ENCODE measurements at places on chromosomes 2 and 18. TPM values are rescaled to one million over a fixed set of nuclear protein-coding genes. Genes with fewer than 3 reads are reported as not detected.

GRCh38 chr2:231263118-231263831, 64.8 kb downstream of the ARMC9 start:
- no peaks in the 10 kb centered on the region for H3K4me1 ChIP-seq
- no peak overlapping the region for H3K27ac ChIP-seq
- H3K4me3 ChIP-seq: no peak overlapping the region

DNA sequence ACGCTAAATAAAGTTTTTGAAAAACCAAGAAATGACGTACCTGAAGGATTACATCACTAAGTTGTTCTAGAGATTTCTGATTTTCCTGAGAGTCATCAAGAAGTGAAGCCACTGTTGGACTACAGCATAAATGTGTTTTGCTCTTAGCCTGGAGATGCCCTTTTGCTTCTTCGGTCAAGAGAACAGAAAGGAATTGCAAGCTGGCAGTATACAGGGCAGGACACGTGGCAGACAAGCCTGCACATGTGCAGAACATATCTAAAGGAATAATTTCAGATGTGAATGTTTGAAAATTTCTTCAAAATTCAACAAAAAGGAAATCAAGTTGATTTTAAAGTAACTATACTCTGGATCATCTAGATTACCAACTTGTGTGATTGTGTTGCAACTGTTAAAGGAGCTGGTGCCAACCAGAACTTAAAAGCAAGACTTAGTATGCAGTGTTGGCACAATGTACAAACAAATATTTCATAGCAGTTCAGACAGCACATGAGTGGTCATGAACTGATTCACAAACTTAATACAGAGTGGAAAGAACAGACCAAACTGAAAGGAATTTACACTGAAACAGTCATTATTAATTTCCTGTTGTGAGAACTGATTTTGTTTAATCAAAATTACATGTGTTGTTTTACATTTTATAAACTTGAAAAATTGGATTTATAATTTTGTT, 100.4 kb upstream of the CD226 start:
- H3K4me1 ChIP-seq: no peaks in the 10 kb centered on the region
- H3K36me3 ChIP-seq: no peaks in the 10 kb centered on the region
- no peaks in the 10 kb centered on the region for H3K27me3 ChIP-seq
- no peak overlapping the region for H3K4me3 ChIP-seq
- DNase-seq: no peak

Gene HOXD3
- total RNA-seq: 1.5 TPM

Gene SH3BP4
- 29.9 TPM for total RNA-seq

GRCh38 chr18:28522236-28522635, 345.3 kb upstream of the CDH2 start:
- no peak overlapping the region for H3K4me3 ChIP-seq
- no peaks in the 10 kb centered on the region for H3K27me3 ChIP-seq
- no peaks in the 10 kb centered on the region for H3K36me3 ChIP-seq
- no peak for DNase-seq
- H3K27ac ChIP-seq: no peak overlapping the region

DNA sequence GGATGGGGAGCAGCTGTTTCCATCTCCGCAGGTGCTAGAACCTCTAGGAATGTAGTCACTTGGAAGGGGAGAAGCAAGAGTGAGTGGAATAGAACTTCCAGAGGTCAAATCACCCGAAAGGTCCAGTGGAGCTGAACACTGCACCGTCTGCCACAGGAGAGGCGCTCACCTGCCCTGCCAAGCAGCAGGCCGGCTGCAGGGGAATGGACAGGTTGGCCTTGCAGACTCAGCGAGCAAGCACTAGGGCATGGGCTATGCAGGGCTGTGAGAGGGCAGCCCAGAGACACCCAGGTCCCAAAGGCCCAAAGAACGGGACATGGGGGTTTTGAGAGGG, 214.2 kb downstream of the TNS1 start:
- no peak for DNase-seq
- H3K36me3 ChIP-seq: no peaks in the 10 kb centered on the region
- no peaks in the 10 kb centered on the region for H3K4me1 ChIP-seq
- H3K27ac ChIP-seq: no peak overlapping the region
- no peaks in the 10 kb centered on the region for H3K27me3 ChIP-seq

DNA sequence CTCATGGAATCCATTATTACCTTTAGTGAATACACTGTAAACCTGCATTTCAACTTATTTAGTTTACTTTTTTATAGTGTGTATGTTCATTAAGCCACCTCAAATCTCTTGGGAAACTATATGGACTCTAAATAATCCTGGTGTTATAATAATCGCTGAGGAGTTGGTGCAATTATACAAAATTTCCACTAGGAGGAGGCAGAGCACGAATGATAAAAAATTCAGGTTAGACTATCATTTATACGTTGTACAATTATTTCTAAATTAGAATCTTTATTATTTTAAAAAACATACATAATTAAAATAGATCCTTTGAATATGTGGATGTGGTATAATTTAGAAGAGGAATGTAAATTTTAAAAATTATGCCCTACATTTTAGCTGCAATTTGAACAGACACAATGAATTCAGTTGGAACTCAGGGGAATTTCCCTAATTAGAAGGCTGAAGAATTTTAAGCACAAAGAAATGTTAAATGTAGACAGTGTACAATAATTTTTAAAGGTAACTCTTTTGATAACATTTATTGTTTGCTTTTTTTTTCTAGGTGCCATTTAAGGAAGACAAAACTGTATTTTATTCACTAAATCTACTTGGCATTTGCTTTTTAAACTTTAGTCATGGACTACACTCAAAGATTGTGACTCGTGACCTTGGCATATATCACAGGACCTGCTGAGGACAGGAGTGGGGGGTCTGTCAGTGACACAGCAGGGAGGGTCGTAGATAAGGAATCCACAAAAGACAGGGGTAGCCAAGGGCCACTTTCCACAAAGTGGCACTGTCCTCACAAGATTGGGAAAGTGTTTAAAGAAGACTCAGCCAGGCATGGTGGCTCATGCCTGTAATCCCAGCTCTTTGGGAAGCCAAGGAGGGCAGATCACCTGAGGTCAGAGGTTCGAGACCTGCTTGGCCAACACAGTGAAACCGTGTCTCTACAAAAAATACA, 45.5 kb downstream of the RAB12 start:
- DNase-seq: no peak
- no peaks in the 10 kb centered on the region for H3K4me1 ChIP-seq
- H3K4me3 ChIP-seq: no peak overlapping the region
- H3K27me3 ChIP-seq: no peaks in the 10 kb centered on the region

Gene UGT1A4
- total RNA-seq: 0.79 TPM

Gene EFR3B
- total RNA-seq: 14.5 TPM

- no peak overlapping the region for H3K4me3 ChIP-seq
- DNase-seq: no peak
- H3K4me1 ChIP-seq: peaks cover 16% of the 10 kb centered on the region
- H3K27me3 ChIP-seq: no peaks in the 10 kb centered on the region
- H3K27ac ChIP-seq: no peak overlapping the region
Measured at GRCh38 chr2:182977463-182977862, 60.8 kb downstream of the NCKAP1 start.

GRCh38 chr2:2570871-2571270, 239.8 kb upstream of the MYT1L start:
- DNase-seq: no peak
- no peak overlapping the region for H3K4me3 ChIP-seq
- no peaks in the 10 kb centered on the region for H3K27me3 ChIP-seq
- no peaks in the 10 kb centered on the region for H3K4me1 ChIP-seq
- H3K27ac ChIP-seq: no peak overlapping the region
- H3K36me3 ChIP-seq: no peaks in the 10 kb centered on the region

DNA sequence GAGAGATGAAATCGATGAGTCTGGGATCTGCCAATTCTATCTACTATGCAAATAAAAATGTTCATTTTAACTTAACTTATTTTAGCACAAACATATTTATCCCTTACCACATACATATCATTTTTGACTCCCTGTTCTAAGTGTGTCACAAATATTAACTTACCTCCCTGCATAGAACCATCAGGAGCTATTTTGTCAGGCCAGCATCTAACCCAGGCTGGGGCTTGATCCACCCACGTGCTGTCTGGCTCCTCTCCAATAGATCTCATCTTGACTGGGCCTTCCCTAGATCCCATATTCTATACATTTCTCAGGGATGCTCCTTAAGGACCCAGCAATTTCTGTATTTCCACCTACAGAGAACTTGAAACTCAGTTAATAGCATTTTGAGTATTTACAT, 20.9 kb downstream of the NTSR2 start:
- H3K36me3 ChIP-seq: no peaks in the 10 kb centered on the region
- DNase-seq: no peak
- peaks cover 2% of the 10 kb centered on the region for H3K4me1 ChIP-seq

DNA sequence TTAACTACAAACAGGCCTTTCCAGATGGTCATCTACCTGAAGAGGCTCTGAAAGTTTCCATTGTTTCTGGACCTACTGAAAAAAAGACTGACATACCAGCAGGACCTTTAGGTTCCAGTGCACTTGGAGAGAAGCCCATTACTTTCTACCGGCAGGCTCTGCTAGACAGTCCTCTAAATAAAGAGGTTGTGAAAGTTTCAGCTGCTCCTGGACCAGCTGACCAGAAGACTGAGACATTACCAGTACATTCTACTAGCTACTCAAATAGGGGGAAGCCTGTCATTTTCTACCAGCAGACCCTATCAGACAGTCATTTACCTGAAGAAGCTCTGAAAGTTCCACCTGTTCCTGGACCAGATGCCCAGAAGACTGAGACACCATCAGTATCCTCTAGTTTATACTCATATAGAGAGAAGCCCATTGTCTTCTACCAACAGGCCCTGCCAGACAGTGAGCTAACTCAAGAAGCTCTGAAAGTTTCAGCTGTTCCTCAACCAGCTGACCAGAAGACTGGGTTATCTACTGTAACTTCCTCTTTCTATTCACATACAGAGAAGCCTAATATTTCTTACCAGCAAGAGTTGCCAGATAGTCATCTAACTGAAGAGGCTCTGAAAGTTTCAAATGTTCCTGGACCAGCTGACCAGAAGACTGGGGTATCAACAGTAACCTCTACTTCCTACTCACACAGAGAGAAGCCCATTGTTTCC, 65.8 kb downstream of the ALMS1 start:
- H3K4me1 ChIP-seq: no peaks in the 10 kb centered on the region
- no peaks in the 10 kb centered on the region for H3K36me3 ChIP-seq
- no peak overlapping the region for H3K4me3 ChIP-seq
- H3K27ac ChIP-seq: no peak overlapping the region

DNA sequence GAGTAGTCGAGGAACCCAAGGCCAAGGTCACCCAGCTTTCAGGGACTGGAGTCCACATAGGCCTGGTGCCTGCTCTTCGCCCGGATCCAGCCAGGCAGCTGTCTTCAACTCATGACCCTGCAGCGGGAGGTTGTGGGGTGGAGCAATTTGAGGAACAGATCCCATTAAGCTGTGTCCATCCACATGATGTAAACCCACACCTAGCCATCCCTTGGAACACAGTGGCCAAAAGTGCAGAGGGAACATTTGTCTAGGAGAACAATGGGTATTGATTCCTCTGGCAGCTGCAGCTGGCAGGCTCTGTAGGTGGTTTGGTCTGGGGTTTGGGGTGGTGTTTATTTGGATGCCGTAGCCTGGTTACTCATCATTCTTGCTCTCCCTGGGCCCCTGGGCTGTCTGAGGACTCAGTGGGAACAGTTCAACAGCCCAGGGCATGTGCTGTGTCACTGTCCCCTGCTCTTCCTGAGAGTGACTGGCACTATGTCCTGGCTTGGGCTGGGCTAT, 99.4 kb downstream of the TFCP2L1 start:
- H3K4me1 ChIP-seq: no peaks in the 10 kb centered on the region
- H3K27ac ChIP-seq: no peak overlapping the region
- H3K27me3 ChIP-seq: no peaks in the 10 kb centered on the region
- no peaks in the 10 kb centered on the region for H3K36me3 ChIP-seq
- no peak overlapping the region for H3K4me3 ChIP-seq
- DNase-seq: no peak

Gene CRYGD
- total RNA-seq: not detected

Gene GRP
- not detected for total RNA-seq

DNA sequence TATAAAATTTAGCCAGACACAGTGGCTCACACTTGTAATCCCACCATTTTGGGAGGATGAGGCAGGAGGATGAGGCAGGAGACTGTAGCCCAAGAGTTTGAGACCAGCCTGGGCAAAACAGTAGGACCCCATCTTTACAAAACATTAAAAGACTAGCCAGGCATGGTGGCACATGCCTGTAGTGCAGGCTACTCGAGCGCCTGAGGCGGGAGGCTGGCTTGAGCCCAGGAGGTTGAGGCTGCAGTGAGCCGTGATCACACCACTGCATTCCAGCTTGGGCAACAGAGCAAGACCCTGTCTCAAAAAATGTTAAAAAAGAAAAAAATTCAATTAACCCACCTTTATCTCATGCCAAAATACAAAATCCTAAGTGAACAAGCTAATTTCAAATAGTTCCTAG, 4.0 kb downstream of the REV1 start:
- no peak for DNase-seq
- H3K36me3 ChIP-seq: no peaks in the 10 kb centered on the region
- H3K4me1 ChIP-seq: peaks cover 5% of the 10 kb centered on the region

DNA sequence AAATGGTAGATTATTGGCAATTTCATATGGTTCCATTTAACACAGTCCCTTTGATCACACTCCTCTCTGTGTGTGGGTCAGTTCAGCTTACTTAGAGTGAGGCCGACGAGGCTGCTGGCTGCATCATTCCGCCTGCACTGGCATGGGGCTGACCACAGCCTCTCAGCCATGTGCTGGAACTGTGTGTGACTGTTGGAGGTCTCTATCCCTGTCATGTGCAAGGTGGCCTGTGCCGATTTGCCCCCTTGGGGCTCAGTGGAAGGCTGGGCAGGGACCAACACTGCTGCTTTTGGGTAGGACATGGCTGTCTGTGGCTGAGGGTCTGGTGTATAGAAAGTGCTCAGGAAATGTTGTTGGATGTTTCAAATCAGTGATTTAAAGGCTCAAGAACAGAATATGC, 454.0 kb upstream of the HS6ST1 start:
- no peak for DNase-seq
- H3K4me3 ChIP-seq: no peak overlapping the region
- 0 out of 2 replicates have a peak, but pooled peaks cover 2% of the 10 kb centered on the region for H3K27me3 ChIP-seq
- H3K4me1 ChIP-seq: no peaks in the 10 kb centered on the region
- H3K27ac ChIP-seq: no peak overlapping the region

DNA sequence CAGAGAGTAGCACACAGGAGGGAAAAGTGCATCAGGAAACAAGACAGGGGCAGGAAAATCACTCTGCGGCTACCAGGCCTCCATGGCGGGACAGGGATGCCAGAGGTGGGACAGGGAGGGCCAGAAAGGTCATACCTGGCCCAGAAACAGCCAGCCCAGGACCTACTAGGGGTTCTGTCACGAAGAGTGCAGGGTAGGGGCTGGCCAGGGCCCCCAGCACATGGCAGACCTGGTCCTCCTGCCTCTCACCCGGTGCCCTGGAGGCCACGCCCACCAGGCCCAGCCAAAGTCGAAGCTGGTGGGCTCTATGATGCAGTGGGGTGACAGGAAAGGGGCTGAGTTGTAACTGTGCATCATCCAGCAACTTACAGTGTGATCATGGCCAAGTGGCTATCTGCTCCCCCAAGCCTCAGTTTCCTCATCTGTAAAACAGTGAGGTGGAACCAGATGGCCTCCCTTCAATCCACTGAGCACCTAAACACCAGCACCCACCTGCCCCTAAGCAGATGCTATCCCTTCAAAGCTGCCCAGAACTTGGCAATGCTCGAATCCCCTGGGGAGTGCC, 10.6 kb downstream of the CYP26B1 start:
- no peak overlapping the region for H3K27ac ChIP-seq
- no peak for DNase-seq
- no peaks in the 10 kb centered on the region for H3K36me3 ChIP-seq
- H3K27me3 ChIP-seq: no peaks in the 10 kb centered on the region
- no peak overlapping the region for H3K4me3 ChIP-seq

Gene DCTN1
- 132 TPM for total RNA-seq

- no peaks in the 10 kb centered on the region for H3K4me1 ChIP-seq
- DNase-seq: no peak
- no peak overlapping the region for H3K27ac ChIP-seq
- H3K4me3 ChIP-seq: no peak overlapping the region
- H3K36me3 ChIP-seq: no peaks in the 10 kb centered on the region
- H3K27me3 ChIP-seq: no peaks in the 10 kb centered on the region
Measured at GRCh38 chr2:234003972-234004617, 46.4 kb upstream of the SPP2 start.

Measured in Caco-2 (cell line).